ENCODE measurements at places on chromosomes 7 and 10.

DNA sequence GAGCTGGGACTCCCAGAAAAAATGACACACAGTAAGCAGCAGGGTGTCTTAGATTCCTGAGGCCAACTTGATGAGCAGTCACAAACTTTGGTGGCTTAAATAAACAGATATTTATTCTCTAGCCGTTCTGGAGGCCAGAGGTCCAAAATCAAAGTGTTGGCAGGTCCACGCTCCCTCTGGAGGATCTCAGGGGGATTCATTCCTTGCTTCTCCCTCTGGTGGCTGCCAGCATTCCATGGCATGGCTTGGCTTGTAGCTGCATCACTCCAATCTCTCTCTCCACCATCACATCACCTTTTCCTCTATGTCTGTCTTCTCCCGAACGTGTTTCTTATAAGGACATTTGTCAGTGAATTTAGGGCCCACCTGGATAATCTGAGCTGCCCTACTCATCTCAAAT lies 98.4 kb downstream of the OSBPL3 start:
- DNase-seq = no peak

- DNase-seq = no peak
Measured at GRCh38 chr10:17386616-17387075, 67.7 kb downstream of the ST8SIA6 start.

GRCh38 chr10:3803295-3803926 lies 18.4 kb upstream of the KLF6 start:
- DNase-seq = no peak

GRCh38 chr10:103759100-103759781 lies 96.1 kb downstream of the SH3PXD2A start:
- DNase-seq = peak; percentile 55

- DNase-seq = no peak
Measured at GRCh38 chr7:101216001-101216859, 1.2 kb downstream of the PLOD3 start.

GRCh38 chr10:74071157-74071556 lies 73.2 kb downstream of the VCL start:
- no peak for DNase-seq

- no peak for DNase-seq
Measured at GRCh38 chr10:88707429-88708155, 1.5 kb downstream of the LIPK start.

GRCh38 chr7:122059542-122059941 lies 84.5 kb downstream of the AASS start:
- DNase-seq = no peak

DNA sequence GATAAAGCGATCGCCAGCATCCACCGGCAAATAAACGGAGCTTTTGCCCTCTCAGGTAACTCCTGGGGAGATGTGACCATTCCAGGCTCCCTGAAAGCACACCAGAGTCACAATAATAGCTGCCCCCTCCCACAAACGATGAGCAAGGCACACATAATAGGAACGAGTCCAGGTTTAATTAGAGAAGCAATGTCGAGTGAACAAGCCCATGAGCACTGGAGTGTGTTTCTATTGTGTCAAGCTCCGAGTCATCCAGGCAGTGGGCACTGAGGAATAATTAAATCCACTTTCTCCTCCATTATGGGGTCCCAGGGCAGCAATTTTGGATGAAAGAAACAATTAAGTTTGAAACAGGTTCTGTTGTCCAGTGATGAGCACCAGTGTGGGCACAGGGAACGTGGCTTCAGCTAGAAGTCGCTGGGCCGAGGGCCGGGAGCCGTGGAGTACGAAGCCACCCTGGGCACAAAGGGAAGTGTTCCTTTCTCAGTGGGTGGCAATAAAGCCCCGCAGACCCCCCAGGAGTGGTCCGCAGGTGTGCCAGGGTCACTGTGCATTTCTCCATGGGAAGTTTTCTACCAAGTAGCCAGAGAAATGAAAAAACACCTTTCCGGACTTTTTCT lies 12.0 kb downstream of the PNLIPRP2 start:
- DNase-seq = no peak

- no peak for DNase-seq
Measured at GRCh38 chr10:68536973-68537372, 9.7 kb upstream of the SLC25A16 start.

- no peak for DNase-seq
Measured at GRCh38 chr10:16381083-16381482, 55.7 kb upstream of the PTER start.

Measured in anterior cingulate cortex (tissue), 58 donors.